A549 treated with GW870086 at 1 μM for 4 hours (cell line): ENCODE measurements at places on chromosomes 12 and 14. TPM values are rescaled to one million over a fixed set of nuclear protein-coding genes. Genes with fewer than 3 reads are reported as not detected.

Gene CLEC4D
- total RNA-seq, result not detected in 5 replicates

Gene C1RL
- total RNA-seq, result 11.4 to 14.2 TPM (median 12.8 TPM) in 5 replicates

Gene CMKLR1
- 0.05 TPM in 2 of 5 replicates, not detected in the others for total RNA-seq

Gene SLC6A15
- total RNA-seq, result 3.7 to 4.9 TPM (median 4.7 TPM) in 5 replicates

Gene LRP1
- 14.4 to 18.2 TPM (median 16.0 TPM) in 5 replicates for total RNA-seq

Gene BMP4
- 1.3 to 3.2 TPM (median 1.6 TPM) in 5 replicates for total RNA-seq

Gene SLC17A8
- total RNA-seq, result 0.03 TPM in 1 of 5 replicates, not detected in the others

Gene LMO3
- total RNA-seq, result 0.03 TPM in 1 of 5 replicates, not detected in the others

Gene FAM186B
- total RNA-seq, result 0.08 to 0.16 TPM (median 0.13 TPM) in 4 of 5 replicates, not detected in the other

Gene CRACR2A
- total RNA-seq, result 1.3 to 1.9 TPM (median 1.5 TPM) in 5 replicates

Gene CLEC6A
- not detected in 5 replicates for total RNA-seq

Gene PIANP
- total RNA-seq, result 0.95 to 1.5 TPM (median 0.97 TPM) in 5 replicates

Gene GYS2
- not detected in 5 replicates for total RNA-seq

Gene OR10A7
- not detected in 5 replicates for total RNA-seq

Gene PRMT5
- 102 to 112 TPM (median 109 TPM) in 5 replicates for total RNA-seq
